ENCODE measurements at places on chromosomes 4 and X.

DNA sequence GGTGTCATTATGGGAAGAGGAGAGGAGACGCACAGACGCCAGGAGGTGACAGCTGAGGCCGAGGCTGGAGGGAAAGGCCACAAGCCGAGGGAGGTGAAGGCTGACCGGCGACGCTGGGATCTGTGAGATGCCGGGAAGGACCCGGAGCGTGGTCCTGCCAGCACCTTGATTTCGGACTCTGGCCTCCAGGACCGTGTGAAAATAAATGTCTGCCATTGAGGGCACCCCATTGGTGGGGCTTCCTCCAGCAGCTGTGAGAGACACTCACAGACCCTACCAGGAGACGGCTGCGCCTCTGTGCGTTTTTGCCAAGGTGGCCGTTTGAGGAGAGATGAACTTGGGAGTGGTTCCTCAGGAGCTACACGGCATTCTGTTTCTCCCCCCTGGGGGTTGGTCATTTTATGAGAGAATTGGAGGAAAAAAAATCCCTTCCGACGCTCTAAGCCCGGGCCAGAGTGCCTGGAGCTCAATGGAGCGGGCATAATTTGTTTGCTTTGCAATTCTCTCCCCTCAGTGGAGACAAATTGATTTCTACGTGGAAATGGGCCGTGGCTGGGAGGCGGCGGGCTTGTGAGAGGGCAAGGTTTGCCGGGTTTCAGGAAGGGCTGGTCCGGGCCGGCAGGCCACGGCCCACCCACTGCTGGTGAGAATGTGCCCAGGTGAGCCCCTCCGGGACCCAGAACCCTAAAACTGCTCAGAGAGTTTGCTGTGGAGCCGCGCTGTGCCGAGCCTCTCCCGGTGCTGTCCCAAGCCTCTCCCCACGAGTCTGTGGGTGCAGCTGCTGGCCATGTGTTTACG, 53.9 kb downstream of the CPZ start:
- DNase-seq, result peak; percentile 0

DNA sequence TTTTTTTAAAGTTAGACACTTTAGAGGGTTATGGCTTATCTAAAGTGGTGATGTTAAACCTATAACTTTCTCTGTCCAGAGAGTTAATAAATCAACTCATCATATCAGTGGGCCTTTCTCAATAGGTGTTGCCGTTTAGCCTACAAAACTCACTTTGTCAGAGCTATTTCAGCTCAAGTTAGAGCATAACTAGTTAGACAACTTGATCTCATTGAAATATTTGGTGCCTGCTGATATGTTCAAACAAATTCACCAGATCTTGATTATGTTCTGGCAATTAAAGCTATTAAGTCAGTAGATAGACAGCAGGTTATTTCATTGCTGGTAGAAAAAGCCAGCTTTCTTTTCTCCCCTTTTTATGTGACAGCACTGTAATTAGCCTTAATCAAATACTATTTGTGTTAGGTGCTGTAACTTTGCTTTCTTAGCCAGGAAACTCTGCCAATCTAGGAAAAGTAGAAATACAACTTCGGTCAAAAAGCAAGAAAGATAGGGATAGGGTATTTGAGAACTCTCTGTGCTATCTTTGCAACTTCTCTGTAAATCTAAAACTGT, 191.8 kb downstream of the MAML3 start:
- peak; percentile 30 for DNase-seq

DNA sequence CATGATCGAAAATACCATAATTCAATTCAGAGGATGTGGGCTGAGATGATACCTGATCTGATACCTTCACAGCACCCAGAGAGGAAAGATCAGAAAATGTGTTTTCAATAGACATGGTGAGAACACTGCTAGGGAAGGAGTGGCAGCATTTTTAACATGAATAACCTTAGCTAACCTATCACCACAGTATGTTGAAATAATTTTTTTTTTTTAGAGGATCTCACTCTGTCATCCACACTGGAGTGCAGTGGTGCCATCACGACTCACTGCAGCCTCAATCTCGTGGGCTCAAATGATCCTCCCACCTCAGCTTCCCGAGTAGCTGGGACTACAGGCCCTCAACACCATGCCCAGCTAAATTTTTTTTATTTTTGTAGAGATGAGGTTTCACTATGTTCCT, 90.5 kb upstream of the RAPGEF2 start:
- no peak for DNase-seq

GRCh38 chr4:11843340-11843739, 414.6 kb upstream of the HS3ST1 start:
- DNase-seq, result no peak

GRCh38 chrX:50167366-50167765, 33.4 kb downstream of the AKAP4 start:
- no peak for DNase-seq

GRCh38 chrX:38803243-38803587, 2.0 kb downstream of the MID1IP1 start:
- DNase-seq, result no peak

DNA sequence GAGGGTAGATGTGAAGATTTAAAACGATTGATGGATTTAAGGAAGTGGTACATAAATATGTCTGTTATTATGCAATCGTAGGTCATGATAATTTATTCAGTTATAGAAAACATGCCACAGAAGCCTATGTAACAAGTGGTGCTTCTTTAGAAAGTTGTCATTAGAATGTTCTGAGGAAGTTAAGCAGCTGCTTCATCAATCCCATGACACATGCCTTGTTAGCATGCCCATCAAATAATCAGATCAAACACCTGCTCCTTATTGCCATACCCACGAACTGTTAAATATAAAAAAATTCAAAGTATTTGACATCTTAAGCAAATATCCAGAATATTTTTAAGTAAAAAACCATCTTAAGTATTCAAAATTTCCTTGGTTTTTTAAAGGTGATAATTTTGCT, 76.4 kb upstream of the MYOZ2 start:
- DNase-seq, result no peak

GRCh38 chr4:54513204-54513603, 144.6 kb upstream of the KIT start:
- no peak for DNase-seq

DNA sequence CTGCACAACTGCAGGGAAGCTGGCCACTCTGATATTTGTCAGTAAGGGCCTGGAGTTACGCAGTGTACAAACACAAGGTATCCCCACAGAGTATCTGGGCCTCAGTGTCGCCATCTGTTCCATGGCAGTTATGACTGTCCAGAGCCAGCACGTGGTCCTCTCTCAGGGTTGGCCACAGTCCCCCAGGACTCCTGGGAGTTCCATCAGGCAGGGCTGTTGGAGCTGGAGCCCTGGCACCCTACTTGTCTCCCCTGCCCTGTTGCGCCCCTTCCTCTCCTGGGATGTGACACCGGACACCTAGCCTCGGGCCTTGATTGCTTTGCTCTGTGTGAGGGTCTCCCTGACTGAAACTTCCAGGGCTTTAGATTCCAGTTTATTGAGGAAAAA, 8.4 kb downstream of the HTRA3 start:
- no peak for DNase-seq

GRCh38 chrX:42531441-42531840, 246.5 kb downstream of the PPP1R2C start:
- no peak for DNase-seq

Measured in NCI-H748 treated with DMSO at 0.1 percent for 48 hours (cell line).